H9 (cell line): ENCODE measurements at places on chromosomes 5 and 9.

DNA sequence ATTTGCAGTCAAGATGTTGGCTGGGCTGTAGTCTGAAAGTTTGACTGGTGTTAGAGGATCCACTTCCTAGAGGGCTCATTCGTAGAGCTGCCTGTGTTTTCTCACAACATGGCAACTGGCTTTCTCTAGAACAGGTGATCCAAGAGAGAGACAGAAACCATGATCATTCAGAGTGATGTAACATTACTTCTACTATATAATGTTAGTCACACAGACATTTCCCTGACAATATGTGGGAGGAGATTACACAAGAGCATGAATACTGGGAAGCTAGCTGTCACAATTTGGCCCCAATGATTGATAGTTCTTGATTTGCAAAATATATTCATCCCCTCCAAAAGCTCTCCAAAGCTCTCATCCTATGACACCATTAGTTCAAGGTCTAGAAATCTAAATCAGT, 10.9 kb upstream of the TMEM161B start:
- no peak for DNase-seq

DNA sequence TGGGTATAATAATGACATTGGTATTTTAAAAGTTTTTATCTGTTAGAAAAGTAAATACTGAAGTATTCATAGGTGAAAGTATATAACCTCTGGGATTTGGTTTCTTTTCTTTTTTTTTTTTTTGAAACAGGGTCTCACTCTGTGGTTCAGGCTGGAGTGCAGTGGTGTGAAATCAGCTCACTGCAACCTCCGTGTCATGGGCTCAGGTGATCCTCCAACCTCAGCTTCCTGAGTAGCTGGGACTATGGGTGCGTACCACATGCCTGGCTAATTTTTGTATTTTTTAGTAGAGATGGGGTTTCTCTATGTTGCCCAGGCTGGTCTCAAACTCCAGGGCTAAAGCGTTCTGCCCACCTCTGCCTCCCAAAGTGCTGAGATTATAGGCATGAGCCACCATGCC, 7.2 kb downstream of the HSDL2 start:
- DNase-seq: no peak

DNA sequence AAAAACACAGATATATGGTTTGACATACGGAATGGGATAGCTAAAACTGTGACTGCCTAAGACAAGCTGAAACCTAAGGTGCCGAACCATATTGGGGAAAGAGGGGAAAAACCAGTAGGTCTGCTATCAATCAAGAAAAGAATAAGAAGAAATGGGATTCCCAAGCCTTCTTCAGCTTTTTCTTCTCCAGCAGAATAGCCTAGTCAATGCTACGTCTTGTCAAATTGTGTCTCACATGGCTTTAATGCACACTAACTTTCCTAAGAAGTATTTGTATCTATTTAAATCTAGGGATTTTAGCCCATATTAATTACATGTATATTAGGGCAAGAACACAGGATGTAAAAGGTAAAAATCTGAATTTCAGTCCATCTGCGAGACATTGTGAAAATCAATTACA, 797 bp upstream of the FBXO38 start:
- DNase-seq: no peak

GRCh38 chr5:78903861-78904260, 81.2 kb downstream of the ARSB start:
- DNase-seq: no peak
